ENCODE measurements at places on chromosomes 4 and X.

GRCh38 chr4:7571001-7571400 is 136.3 kb upstream of the PSAPL1 start:
- DNase-seq = no peak

DNA sequence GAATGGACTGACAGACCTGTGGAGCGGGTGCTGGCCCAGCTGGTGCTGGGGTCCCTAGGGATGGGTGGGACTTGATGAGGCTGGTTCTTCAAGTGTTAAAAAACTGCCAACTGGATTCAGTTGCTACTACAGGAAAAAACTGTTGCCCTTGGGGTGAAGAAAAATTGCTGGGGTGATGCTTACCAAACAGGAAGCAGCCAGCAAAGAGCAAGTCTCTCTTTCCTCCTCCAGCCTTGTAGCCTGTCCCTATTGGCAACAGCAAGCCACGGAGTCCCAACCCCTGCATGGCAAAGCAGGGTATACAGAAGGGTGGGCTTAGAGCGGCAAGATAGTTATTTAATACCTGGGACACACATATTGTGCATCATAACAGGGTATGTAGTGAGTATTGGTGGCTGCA is 60.1 kb upstream of the ATP8A1 start:
- DNase-seq = no peak

- no peak for DNase-seq
Observed at GRCh38 chr4:71833232-71833900, 49.5 kb upstream of the GC start.

- no peak for DNase-seq
Observed at GRCh38 chrX:46649421-46650260, 76.1 kb downstream of the CHST7 start.

DNA sequence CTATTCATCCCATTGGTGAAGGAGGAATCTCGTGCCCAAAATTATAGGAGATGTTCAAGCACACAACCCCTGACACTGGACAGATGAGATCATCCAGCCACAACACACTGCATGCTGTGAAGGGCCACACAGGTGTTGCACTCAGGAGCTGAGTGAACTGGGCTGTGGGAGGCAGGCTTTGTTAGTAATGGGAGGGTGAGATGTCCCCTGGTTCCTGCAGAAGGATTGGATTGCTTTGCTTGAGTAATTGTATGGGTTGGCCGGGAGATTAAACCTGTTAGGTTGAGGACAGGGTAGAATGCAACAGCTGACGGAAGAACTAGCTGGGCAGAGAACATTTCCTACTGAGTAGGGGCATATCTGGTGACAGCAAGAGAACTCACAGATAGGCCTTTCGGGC is 152.2 kb downstream of the TACR3 start:
- no peak for DNase-seq

DNA sequence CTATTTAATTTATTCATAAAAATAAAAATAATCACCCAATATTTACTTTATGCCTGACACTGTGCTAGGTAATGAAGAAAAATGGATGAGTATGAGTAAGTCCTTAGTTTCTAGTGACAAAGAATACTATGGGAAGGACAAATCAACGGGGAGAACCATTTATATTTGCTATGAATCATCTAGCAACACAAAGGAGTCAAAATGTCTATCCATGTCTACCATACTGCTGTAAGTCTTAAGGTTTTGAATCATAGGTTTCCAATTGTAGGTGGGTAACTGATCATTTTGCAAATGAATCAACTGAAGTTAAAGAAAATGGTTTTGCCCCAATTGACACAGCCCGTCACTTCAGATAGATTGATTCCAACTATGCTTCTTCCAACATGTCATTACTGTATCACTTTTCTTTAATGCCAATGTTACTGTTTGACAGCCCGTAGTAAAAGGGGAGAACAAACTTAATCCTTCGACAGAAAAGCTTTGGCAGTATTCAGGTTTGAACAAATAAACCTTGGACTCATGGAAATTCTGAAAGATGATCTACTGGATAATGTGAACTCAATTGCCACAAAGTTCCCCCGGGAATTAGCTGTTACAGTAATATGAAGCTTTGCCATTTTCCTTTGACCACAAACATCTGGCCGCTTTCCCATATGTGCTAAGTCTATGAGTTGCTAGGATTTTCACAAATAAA is 3.2 kb downstream of the TDO2 start:
- DNase-seq = no peak

- DNase-seq = no peak
Observed at GRCh38 chr4:146481246-146481645, 40.5 kb downstream of the SLC10A7 start.

DNA sequence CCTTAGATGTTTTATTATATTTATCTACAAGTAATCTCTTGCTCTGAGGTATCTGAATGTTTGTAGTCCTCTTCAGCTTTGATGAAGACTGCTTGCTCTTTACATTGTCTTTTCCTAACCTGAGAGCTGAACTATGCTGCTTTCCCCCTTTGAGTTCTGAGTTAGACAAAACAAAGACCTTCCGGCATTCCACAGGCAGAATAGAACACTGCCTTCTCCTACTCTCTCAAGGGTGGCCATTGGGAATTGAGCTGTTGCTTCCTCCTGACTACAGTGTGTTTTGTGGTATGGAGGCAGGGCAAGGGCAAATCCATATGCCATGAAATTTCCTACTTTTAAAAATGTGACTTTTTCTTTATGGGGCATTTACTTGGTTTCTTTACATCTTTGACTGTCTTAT is 841.0 kb downstream of the FAM133A start:
- DNase-seq = no peak

DNA sequence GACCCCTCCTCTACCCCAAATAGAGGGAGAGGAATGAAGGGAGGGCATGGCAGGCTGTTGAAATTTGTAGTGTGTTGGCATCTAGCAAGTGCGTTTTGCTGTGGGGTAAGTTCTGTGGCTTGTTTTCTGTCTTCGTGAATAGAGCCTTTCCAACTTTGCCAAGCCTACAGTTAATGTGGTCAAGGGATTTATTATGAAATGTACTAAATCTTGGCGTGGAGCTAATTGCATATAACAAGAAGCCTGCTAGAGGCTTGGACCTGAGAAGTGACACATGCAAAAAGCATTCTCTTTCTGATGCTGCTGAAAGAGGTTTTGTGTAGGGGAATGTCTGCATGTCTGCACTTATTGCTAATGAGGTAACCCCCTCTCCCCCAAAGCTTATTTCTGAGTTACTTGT is 132.2 kb downstream of the BMPR1B start:
- no peak for DNase-seq

- no peak for DNase-seq
Observed at GRCh38 chr4:146674829-146675570, 36.3 kb downstream of the POU4F2 start.

DNA sequence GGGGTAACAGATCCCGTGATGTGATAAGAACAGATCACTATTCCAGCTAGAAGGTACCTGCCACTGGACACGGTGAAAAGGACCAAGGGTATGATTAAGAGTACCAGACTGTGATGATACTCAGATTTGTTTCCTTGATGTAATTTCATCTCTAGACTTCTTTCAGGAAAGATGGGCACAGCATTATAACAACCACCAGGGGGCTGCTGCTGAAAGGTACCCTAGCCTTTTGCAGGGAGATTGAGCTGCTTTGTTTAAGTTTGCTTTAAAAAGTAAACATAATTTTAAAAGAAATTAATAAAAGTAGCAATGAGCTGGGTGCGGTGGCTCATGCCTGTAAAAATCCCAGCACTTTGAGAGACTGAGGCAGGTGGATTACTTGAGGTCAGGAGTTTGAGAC is 145.4 kb downstream of the EMCN start:
- DNase-seq = no peak

- DNase-seq = no peak
Observed at GRCh38 chr4:20890761-20891160, 190.5 kb downstream of the PACRGL start.

DNA sequence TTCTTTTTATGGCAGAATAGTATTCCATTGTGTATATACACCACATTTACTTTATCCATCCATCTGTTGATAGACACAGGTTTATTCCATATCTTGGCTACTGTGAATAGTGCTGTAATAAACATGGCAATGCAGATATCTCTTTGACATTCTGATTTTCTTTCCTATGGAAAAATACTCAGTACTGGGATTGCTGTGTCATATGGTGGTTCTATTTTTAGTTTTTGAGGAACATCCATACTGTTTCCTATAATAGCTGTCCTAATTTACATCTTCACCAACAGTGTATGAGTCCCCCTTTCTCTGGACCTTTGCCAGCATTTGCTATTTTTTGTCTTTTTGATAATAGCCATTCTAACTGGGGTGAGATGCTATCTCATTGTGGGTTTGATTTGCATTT is 73.5 kb downstream of the GPAT3 start:
- no peak for DNase-seq

DNA sequence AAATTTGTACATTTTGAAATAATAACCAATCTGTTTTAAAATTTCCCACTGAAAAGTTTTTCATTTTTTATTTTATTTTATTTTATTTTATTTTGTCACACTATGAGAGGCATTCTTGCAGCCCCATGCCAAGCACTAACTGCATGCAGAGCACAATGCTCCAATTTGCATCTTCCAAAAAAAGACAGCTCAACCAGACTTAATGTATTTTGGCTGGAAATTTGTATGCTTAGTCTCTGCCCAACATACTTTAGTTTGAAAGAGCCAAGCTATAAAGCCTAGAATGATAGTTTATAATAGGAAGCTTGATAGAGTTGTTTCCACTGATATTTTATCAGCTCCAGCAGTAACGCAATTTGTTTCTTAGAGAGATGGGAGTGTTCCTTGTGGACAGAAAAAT is 235.5 kb downstream of the GALNTL6 start:
- no peak for DNase-seq

GRCh38 chr4:77187322-77187721 is 30.3 kb downstream of the CCNG2 start:
- no peak for DNase-seq

- DNase-seq = no peak
Observed at GRCh38 chrX:102975016-102975415, 37.9 kb downstream of the RAB40AL start.

GRCh38 chrX:130771230-130771629 is 131.8 kb downstream of the ENOX2 start:
- no peak for DNase-seq

GRCh38 chrX:40007756-40008705 is 89.7 kb downstream of the BCOR start:
- no peak for DNase-seq

DNA sequence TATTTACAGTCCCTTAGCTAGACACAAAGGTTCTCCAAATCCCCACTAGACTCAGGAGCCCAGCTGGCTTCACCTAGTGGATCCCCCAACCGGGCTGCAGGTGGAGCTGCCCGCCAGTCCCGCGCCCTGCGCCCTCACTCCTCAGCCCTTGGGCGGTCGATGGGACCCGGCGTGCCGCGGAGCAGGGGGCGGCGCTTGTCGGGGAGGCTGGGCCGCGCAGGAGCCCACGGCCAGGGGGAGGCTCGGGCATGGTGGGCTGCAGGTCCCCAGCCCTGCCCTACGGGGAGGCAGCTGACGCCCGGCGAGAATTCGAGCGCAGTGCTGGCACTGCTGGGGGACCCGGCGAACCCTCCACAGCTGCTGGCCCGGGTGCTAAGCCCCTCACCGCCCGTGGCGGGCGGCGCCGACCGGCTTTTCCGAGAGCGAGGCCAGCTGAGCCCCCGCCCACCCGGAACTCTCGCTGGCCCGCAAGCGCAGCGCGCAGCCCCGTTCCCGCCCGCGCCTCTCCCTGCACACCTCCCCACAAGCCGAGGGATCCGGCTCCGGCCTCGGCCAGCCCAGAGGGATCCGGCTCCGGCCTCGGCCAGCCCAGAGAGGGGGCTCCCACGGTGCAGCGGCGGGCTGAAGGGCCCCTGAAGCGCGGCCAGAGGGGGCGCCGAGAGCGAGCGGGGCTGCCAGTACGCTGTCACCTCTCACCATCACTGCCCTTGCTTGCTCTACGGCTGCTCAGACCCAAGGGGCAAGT is 39.4 kb downstream of the WFS1 start:
- no peak for DNase-seq

DNA sequence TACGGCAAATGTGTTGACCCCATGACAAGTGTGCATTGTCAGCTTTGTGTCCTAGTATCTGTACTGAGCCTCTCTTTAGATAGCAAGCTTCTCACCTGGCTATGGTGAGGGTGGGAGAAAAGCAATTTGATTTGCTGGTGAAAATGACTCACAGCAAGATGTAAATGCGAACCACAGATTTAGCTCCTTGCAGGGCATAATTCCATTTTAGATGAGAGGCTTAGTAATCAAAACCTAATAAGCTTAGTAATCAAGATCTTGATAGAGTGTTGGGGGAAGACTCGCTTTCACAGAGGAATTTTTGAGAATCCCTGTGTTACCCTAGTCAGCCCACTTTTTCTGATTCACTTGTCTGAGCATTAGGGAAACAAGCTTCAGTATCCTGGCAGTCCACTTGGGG is 7.7 kb upstream of the OCIAD2 start:
- no peak for DNase-seq

GRCh38 chr4:180380733-180381132 is 1862.5 kb upstream of the TENM3 start:
- DNase-seq = no peak

DNA sequence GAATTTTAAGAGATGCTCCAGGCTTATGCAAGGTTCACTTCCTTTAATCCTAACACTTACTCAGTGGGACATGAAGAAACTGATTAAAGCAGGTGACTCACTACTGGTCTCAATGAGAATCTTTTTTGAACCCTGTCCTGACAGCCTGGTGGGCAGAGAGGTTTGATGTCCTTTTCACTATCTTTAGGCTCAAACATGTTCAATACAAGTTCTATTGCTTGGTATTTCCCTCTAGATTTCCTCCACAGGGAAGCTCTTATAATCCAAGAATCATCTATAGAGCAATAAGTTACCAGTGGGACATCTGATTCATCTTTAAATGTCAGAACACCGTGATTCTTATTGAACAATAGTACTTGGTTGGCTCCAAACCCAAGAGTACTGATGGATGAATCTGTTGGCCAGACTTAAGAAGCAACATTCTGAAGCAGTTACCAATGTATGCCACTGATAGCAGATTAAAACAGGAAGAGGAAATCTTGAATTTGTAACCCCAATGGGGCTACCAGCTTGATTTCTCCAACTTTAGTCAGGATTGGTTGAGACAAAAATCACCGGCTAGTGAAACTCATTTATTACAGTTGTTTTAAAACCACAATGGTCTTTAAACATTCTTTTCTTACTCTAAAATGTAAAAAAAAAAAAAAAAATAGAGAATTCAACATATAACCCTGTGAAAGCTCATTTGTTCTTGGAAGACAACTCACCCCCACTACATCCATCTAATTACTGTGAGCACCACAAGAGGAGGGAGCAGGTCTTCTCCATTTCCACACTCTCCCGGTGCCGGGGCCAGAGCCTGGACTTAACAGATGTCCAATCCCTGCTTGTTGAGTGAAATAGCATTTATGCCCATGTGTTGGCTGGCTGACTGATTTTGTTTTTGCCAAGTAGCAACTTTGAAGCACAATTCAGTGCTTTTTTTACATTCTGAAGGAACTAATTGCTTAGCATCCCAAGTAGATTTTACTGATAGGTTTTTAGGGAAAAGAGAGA is 43.3 kb downstream of the FGFBP1 start:
- DNase-seq = no peak

All from activated naive CD4-positive, alpha-beta T cell (primary cell).